ENCODE measurements at places on chromosomes 16 and 17.

DNA sequence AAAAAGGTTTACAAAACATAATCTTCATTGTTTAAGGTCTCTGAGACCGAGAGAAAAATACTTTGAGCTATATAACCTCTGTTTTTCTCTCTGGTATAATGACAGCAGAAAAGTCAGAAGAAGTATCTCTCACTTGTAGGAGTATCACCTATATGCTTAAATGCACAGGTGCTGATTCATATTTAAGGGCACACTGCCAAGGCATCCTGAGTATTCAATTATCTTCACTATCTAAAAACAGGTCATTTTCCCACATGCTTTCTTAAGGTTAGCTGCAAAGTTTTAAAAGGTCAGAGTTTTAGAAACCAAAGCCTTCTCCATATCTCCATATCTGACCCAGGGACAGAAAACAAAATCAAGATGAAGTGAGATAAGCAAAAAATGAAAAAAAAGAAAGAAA is 99.3 kb upstream of the C17orf78 start:
- no peak for DNase-seq

- no peak for DNase-seq
Measured at GRCh38 chr17:68036304-68037147, 991 bp downstream of the KPNA2 start.

GRCh38 chr17:83136931-83137330 is 57.5 kb downstream of the METRNL start:
- no peak for DNase-seq

- no peak for DNase-seq
Measured at GRCh38 chr17:869567-870525, 87.7 kb downstream of the MRM3 start.

GRCh38 chr16:20191566-20191965 is 117.9 kb upstream of the GPR139 start:
- no peak for DNase-seq

DNA sequence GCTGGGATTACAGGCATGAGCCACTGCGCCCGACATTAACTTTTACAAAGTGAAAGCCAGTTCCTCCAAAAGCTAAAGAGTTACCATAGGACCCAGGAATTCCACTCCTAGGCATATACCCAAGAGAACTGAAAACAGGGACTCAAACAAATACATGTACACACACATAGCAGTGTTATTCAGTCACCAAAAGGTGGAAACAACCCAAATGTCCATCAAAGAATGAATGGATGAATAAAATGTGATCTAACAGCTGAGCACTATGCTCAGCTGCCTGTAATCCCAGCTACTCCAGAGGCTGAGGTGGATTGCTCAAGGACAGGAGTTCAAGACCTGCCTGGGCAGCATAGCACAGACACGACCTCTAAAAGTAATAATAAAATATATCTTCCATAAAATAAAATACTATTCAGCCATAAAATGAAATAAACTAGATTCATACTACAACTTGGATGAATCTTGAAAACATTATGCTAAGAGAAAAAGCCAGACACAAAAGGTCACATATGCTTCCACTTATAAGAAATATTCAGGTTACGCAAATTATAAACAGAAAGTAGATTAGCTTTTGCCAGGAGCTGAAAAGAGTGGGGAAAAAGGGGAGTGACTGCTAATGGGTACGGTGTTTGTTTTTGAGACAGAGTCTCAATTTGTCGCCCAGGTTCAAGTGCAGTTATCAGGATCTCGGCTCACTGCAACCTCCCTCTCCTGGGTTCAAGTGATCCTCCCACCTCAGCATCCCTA is 9.3 kb upstream of the USP7 start:
- DNase-seq = no peak

DNA sequence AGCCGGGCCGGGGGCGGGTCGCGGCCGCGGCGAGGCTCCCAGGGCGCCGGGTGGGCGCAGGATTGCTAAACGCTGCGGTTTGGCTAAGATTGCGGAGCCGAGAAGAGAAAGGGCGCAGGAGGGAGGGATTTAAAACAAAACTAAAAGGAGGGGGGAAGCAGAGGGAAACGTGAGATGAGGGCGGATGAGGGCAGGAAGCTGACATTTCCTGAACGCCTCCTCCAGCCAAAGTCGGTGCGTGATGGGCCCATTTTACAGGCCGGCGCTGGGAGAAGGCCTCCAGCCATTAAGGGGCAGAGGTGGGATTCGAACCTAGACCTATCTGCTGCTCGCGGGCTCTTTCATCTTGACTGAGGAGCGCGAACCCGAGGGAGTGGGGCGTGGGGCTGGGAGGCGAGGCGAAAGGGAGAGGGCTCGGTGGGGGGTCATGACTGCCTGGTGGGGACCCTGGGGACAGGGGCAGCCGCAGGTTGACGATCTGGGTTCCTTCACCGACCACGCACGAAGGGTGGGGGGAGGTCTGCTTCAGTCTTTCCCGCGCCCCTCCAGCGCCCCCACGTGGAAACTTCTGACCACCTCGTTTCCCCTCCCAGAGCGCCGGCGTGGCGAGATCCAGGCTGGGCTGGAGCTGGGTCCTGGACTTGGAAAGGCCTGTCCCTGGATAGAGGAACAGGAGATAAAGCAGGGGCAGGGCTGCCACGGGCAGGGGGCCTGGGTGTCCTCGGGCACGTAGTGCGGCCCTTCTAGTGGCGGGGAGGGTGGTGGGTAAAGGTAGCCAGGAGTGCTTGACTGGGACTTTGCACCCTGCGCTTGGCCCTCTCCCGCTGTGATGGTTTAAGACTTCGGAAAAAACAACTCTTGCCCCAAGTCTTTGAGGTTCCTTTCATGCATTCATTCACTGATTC is 3.8 kb upstream of the TAC4 start:
- DNase-seq = peak; percentile 49

DNA sequence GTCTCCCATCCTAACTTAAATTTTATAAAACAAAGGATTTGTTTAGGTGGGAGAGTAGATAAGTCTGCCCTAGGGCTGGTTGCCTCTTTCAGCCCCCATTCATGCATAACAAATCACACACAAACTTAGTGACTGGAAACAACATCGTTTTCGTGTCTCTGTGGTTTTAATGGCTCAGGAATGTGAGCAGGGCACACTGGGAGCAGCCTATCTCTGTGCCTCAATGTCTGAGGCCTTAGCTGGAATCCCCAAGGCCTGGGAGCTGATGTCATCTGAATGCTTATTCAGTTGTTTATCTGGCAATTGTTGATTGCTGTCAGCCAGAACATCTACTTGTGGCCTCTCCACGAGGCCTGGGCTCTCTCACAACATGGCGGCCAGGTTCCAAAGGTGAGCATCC is 101.9 kb upstream of the HSBP1 start:
- DNase-seq = no peak

DNA sequence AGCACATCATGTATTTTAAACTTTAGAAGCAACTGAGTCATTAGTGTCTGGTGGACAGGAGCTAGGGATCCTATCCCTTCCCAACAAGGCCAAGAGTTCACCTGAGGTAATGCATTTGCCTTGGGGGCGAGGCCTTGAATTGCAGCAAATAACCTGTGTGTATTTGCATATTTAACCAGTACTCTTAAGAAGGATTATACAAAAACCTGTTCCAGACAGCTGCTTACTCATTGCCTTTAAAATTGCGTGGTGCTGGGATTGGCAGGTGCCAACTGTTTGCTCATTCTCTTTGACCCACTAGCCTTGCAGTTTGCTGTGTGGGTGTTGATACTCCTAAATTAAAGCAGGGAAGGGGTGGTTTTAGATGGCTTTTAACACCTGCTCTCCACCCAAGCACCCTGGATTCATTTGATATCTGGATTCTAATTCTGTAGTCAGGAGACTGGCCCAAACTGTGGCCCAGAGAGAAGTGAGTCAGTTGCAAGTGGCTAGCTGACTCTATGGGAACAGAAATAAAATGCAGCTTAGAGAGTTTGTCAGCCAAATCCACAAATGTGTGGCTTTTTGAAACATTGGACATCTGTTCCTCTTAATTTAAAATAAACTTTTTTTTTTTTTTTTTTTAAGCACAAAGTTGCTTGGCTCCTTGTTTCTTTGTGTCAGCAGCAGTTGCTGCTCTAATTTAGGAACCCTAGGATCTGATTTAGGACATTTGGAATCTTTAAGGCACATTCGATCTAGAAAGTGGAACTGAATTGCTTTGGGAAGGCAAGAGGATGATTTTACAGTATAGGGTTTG is 46.9 kb downstream of the TUBD1 start:
- no peak for DNase-seq

DNA sequence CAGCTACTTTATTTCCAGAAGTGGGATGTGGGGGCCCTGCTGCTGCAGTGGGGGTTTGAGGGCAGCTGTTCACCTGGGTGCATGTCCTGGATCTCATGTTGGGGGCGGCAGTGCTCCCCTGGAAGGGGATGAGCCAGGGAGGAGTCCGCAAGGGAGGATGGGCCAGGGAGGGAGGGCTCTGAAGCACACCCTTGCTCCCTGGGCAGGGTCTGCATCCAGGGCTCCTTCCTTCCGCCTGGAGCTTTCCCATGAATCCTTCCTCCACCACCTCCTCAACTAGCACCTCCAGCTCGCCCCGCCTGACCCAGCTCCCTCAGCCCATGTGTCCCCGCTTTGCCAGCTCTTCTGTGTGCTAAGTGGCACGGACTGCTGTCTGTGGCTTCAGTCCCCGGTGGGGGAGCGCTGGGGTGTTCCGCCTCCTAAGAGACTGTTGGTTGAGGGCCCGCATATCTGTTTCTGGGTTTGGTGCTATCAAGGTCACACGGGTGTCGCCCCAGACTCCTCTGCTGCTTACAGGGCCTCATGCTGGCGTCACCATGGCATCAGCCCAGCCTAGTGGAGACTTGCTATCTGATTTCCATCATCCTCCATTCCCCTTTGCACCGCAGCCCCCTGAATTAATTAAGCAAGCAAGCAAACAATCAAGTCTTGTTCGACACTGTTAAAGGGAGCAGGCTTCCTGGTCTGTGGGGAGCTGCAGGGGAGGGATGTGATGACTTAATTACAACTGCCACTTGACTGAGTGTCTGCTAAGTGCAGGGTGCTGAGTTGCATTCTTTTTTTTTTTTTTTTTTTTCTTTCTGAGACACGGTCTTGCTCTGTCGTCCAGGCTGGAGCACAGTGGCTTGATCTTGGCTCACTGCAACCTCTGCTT is 71.8 kb downstream of the PRKCA start:
- no peak for DNase-seq

DNA sequence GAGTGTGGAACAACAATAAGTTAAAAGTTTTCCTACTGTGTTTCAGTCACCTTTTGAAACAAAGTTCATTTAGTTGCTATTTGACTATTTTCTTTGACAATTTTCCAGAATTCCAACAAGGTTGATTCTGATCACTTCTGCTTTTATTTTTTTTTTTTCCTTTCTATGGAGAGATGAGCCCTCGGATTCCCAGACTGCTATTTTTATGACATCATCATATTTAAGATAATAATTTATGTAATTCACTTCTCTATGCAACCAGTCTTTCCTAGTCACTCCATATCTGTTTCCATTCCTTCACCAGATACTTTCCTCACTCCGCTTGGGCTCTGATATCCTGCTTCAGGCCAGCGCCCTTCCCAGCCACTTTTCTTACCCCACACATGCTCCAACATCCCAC is 8.1 kb downstream of the OR4D2 start:
- no peak for DNase-seq

GRCh38 chr17:38587947-38588787 is 17.6 kb downstream of the SRCIN1 start:
- DNase-seq = no peak

DNA sequence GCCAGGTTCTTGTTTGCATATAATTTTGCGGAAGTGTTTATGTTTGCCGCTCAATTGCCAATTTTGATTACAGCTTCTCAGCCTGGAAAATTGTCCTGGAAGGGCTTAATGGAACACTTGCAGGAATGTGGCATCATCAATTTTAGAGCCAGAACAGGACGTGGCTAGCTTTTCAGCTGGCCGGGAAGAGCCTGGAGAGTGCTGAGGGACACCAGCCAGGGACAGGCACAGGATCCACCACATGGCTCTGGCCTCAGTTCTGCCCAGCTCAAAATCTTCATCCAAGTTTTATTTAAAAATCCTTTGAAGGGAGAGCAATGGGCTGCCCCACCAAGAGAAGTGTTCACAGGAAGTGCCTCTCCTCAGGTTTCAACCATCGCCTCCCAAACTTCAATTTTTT is 287.2 kb upstream of the HSBP1 start:
- DNase-seq = no peak

DNA sequence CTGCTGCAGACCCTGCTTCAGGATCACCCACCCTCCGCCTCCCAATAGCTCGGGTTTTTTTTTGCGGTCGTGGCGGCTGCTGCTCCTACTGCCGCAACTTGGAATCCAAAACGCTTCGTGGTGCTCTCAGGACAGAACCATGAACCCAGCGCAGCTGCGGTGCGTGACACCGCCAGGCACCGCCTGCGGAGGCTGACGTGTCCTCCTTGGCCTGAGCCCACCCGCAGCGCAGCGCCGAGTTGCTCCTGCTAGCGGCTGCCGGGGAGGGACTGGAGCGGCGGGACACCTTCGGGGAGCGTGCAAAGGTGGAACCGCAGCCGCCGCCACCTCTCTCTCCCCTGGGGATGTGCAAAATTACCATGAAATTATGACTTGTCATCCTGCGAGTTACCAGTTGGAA is 1893.0 kb downstream of the TP53TG3F start:
- no peak for DNase-seq

DNA sequence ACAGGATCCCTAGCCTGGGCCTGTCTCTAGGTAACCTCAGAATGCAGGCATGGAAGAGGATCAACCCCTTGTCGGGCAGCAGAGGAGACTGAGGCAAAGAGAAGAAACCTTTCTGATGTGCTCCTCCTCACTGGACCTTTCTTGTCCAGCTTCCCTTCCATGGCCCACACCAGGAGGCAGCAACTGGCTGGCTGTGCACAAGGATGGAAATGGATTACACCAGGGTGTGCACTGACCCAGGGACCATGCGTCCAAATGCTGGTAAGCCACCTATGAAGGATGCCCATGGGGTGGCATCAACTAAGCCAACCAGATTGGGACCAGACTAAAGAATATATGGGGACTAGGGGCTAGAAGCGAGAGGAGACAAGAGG is 83.0 kb downstream of the N4BP1 start:
- DNase-seq = no peak

DNA sequence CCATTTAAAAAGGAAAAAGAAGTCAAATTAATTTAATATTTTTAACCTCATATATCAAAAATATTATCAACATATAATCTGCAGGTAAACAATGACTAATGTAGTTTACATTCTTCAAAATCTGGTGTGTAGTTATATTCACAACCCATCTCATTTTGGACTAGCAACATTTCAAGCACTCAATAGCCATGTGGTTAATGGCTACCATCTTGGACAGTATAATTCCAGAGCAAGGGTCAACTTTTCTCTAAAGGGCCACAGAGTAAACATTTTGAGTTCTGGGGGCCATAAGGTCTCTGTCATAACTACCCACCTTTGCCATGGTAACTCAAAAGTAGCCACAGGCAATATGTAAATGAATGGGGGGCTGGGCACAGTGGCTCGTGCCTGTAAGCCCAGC is 153.9 kb downstream of the PARN start:
- no peak for DNase-seq

DNA sequence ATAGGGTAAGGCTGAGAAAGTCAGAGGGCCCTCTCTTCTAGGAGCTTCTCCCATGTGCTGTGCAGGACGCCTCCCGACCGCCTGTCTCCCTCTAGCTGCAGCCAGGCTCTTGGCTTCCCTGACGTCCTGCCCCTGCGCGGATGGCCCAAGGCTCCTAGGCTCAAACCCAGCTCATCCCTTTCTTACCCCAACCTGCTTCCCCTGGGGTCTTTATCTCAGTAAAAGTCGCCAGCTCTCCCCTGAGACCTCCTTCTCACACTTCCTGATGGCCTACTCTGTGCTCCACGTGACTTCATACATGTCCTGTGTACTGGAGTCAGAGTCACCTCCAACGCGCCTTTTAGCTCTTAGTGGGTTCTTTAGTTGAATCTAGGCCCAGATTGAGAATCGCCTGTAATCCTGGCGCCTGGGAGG is 1.1 kb upstream of the ZNF747 start:
- DNase-seq = peak; percentile 80

GRCh38 chr16:79041206-79041605 is 559.3 kb downstream of the MAF start:
- no peak for DNase-seq
